Calu3 (cell line): ENCODE measurements at places on chromosomes 11 and 22.

DNA sequence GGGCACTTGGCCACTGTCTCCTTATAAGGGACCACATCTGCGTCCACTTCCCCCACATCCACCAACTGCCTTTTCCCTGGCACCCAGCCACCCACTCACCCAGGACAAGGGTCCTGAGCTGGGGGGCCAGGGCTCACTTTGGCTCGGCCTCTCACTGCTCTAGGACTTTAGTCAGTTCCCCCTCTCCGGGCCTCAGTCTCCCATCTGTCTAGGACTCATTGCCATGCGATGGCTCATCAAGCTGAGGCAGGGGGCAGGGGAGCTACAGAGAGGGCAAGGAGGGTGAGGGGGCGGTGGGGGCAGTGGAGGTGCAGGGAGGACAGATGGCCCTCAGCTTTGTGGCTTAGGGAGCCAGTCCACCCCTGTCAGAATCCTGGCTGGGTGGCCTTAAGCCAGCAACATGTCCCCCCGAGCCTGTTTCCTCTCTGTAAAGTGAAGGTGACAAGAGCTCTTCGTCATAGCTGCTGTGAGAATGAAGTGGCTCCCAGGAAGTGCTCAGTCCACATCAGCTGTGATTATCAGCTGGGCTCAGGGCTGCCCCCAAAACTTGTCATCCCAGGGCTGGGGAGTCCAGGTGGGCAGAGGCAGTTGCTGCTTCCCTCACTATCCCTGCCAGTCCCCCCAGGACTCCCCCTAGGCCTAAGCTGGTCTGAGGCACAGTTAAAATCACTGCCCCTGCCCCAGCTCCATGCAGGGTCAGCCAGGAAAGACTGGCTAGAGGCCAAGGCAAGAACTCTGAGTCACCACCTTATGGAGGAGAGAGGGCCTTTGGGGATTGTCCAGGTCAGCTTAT is 14.9 kb downstream of the RAC2 start:
- peak; percentile 44 for DNase-seq

- no peak for DNase-seq
These were observed 141.4 kb downstream of the FBXO7 start for GRCh38 chr22:32615874-32616564.

DNA sequence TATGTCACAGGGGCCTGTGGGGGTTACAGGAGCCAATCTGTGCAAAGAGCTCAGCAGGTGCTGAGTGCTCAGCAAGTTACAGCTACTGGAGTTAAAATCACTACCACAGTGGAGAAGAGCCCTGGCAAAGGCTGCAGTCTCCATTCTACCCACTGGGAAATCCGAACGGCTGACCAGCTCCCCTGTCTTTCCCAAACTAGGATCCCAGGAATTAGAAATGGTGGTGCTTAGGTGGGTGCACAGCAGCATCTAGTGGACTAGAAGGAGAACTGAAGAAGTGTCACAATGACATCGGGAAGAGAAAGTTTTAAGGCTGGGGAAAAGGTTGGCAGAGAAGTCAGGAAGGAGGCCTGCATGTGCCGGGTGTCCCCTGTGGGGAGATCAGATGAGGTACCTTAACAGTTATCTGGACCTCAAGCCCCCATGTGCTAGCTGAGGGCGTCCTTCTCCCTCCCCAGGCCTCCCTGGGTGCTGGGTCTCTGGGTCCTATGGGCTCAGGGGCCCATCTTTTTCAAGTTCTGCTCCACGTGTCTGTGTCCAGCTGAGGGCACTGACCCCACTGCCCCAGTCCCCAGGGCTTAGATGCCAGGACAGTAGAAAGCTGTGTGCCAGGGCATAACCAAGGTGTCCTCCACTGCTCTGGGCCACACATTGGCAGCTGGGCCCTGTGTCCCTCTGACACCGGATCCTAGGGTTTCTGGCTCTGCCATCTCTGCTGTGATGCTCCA is 1.9 kb downstream of the PIWIL3 start:
- peak; percentile 31 for DNase-seq

- no peak for DNase-seq
These were observed 4.2 kb downstream of the ELF5 start for GRCh38 chr11:34509336-34509876.

DNA sequence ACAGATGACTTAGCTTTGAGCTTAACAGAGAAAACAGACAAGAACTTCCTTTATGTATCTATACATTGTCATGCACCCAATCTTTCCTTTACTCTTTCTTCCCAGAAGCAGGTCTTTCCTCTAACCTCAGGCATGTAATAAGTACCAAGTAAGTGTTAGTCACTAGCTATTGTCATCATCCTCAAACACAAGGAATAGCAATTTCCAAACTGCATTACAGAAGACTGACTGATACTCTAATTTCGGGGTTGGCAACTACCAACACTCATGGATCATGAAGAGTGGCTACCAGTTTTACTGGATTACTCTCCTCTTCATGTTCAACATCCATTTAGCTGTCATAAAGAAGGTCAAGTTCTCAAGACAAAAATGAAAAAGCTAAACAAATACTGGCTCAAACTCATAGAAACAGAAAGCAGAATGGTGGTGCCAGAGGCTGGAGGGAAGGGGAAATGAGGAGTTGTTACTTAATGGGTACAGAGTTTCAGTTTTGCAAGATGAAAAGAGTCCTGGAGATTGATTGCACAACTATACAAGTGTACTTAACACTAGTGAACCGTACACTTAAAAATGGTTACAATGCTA is 111.6 kb downstream of the SIK3 start:
- DNase-seq = no peak

GRCh38 chr11:96744697-96745096 is 354.9 kb downstream of the JRKL start:
- DNase-seq = no peak

DNA sequence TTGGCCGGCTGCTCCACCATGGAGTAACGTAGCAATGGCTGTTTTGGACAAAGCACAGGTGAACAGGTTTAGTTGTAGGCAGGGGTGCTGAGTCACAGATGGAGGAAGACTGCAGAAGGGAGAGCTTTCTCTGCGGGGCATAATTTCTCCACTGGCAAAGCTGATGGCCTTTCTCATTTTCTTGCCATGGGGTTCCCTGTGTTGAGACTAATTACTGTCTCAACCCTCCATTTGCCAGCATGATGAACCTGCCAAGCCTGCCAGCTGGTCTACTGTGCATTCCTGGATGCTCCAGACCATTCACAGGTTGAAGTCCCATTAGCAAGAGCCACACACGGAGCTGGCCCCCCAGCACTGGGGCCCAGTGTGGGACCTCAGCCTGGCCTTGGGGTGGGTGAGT is 202.4 kb downstream of the BARX2 start:
- DNase-seq = no peak

GRCh38 chr11:121451178-121451985 is 732 bp upstream of the SORL1 start:
- DNase-seq = no peak

GRCh38 chr22:40058265-40058664 is 63.5 kb downstream of the FAM83F start:
- no peak for DNase-seq

GRCh38 chr11:93939084-93939760 is 81.9 kb upstream of the HEPHL1 start:
- no peak for DNase-seq

GRCh38 chr11:61516675-61517572 is 8.4 kb downstream of the LRRC10B start:
- peak; percentile 57 for DNase-seq

DNA sequence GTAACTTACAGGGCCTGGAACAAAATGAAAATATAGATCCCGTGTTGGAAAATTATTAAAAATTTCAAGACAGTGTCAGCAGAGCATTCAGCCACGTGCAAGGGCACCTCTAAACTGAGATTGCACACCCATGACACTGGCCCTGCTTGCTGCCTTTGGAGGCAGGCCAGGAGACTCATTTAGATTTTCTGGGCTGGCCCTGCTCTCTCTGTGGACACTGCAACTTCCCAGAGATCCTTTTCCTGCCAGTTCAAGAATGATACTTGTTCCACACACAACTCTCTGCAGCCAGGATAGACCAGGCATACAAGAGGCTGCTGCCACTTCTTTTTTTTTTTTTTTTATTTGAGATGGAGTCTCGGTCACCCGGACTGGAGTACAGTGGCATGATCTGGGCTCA is 56.7 kb upstream of the PTPRJ start:
- no peak for DNase-seq

- no peak for DNase-seq
These were observed 11.0 kb downstream of the TRPM5 start for GRCh38 chr11:2433106-2433925.

DNA sequence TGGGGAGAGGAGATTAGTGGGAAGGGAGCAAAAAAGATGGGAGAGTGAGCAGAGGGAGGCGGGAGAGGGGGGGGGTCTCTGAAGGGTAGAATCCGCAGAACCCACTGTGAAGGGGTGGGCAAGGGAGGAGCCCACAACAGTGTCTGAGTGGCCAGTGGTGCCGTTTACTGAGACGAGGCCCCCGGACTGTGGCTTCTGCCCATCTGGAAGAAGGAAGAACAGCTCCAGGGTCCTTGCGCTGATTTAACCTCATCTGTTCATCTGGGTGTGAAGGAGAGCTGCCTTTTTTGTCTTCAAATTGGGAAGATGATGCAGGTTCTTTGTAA is 45.7 kb upstream of the ANO1 start:
- DNase-seq = no peak

GRCh38 chr11:48341466-48341865 is 16.7 kb downstream of the OR4C3 start:
- no peak for DNase-seq

GRCh38 chr11:76808171-76808570 is 25.0 kb downstream of the TSKU start:
- DNase-seq = no peak

- DNase-seq = no peak
These were observed 64.2 kb downstream of the RAB30 start for GRCh38 chr11:83007477-83007876.

- DNase-seq = no peak
These were observed 166.4 kb downstream of the KIRREL3 start for GRCh38 chr11:126834149-126834548.

- no peak for DNase-seq
These were observed 19.0 kb upstream of the CCDC134 start for GRCh38 chr22:41781507-41781906.

DNA sequence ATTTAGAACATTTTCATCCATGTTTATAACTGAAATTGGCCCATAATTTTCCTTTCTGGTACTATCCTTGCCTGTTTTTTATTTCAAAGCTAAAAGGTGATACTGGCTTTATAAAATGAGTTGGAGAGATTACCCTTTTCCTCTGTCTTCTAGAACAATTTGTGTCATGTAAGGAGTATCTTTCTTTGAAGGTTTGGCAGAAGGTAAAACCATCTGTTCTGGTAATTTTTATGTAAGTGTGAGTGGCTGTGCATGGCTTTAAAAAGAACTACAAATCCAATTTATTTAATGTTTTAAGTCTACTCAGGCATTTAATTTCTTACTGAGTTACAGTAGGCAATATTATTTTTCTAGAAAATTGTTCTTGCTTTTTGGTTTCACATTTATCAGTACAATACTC is 7.7 kb upstream of the MRGPRD start:
- DNase-seq = no peak

GRCh38 chr11:2549491-2549875 is 104.7 kb downstream of the KCNQ1 start:
- DNase-seq = no peak

DNA sequence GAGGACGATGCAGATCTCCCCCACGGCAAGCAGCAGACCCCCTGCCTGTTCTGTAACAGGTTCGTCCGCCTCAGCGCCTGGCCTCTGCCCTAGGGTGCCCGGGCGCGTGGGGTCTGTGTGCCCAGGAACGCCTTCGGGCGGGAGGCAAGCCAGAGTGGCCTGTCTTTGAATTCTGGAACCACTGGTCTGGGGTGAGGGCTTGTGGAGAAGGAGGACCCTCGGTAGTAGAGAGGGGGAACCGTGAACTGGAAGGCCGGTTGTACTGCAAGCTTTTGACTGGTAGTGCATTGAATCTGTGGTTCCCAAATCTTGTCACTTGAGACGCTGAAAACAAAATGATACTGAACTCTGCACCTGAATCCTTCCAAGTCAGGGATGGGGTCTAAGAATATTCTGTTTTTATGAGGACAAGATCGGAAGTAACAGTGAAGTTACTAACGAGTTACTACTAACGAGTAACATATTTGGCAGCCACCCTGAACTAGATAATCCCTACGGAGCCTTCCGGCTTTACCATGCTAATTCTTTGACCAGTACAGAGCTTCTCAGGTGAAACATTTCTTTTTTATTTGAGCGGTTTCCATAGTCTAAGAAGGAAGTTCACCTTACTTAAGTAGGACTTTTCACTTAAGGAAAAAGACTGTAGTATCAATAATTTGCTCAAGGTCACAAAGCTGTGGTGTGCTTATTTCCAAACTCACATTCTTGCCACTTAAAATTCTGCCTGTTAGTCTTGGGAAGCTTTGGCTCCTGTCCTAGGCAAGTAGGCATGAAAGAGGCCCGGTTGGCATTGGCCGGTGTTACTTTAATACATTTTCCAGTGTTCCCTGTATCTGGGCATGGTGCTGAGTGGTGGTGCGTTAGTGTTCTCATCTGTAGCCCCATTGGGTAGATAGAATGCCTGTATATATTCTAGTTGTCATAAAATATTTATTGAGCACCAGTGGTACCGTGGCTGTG is 860 bp downstream of the PRMT3 start:
- peak; percentile 38 for DNase-seq

DNA sequence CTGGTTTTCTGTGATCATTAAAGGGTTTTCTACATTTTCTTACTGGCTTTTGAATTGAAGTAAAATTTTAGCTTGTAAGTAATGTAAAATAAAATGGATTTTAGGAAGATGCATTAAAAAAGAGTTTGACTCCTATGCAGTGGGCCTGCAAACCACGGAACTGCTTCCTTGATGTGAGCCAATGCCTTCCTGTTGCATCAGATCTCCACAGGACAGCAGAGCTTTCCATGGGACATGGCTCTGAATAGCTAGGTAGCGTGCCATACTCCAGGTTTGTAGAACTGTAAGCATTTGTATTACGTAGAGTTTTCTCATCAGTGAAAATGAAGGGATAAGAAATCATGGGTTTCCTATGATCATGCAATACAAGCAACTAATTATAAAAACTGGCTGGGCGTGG is 133.4 kb downstream of the SWAP70 start:
- DNase-seq = no peak

DNA sequence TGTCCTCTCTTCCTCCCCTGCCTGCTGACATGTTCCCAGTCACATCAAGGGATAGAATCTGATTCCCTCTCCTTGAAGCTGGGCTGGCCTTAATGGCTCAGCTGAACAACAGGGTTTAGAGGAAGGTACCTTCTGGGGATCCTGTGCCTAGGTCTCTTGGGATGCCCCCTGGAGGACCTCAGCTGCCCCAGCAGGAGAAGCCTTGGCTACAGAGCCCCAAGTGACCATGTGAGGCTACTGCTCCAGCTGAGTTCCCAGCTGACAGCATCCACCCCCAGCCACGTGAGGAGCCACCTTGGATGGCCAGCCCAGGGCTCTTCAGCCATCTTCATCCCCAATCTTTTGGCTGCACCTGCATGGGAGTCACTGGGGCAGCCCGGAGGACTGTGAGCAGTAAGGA is 1499.3 kb downstream of the TBC1D22A start:
- DNase-seq = no peak

DNA sequence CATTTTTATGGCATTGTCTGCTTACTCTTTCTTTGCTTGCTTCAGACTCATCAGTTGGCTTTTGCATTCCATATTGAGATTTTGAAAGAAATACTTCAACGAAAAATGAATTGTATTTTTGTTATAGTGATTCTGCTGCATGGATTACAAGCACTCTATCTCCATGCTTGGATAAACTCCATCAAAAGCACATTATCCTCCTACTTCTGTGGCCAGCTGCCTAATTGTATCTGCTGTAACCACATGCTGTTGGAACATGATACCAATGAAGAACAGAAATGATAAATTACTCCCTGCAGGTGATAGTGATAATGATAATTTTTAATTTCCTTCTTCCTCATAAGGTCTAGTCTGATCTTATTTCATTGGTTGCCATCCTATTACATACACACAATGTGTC is 100.8 kb downstream of the PRMT3 start:
- DNase-seq = no peak
